Liver (tissue), 10 donors: ENCODE measurements at places on chromosomes 1 and 21. TPM values are rescaled to one million over a fixed set of nuclear protein-coding genes. Genes with fewer than 3 reads are reported as not detected.
A peak's percentile ranks its signal among the peaks of the same experiment; 100 is the strongest.

The NBPF6 gene
- total RNA-seq: not detected

DNA sequence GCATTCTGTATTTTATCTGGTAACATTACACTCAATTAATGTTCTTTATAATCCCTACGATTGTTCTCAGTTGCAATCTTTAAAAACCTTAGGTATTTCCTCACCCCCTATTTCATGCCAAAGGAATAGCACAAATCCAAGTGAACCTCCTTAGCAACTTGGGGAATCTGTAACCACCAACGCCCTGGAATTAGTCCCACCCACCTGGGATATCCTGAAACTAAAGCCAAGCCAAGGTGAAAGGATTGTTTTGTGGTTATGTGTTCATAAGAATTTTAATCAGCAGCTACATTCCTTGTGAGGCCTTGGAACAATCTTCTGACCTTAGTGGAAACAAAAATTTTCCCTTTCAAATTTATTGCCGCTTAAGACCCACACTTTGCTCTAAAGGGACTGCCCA, 908.7 kb downstream of the TTLL7 start:
- no peaks in the 10 kb centered on the region for H3K36me3 ChIP-seq
- H3K27me3 ChIP-seq: no peaks in the 10 kb centered on the region
- H3K27ac ChIP-seq: no peak overlapping the region
- no peak overlapping the region for H3K4me3 ChIP-seq
- H3K4me1 ChIP-seq: no peaks in the 10 kb centered on the region

GRCh38 chr1:28031173-28031572, 57.2 kb downstream of the EYA3 start:
- H3K4me3 ChIP-seq: no peak overlapping the region
- no peak overlapping the region for H3K27ac ChIP-seq
- no peak for DNase-seq
- H3K4me1 ChIP-seq: no peaks in the 10 kb centered on the region
- no peaks in the 10 kb centered on the region for H3K27me3 ChIP-seq

DNA sequence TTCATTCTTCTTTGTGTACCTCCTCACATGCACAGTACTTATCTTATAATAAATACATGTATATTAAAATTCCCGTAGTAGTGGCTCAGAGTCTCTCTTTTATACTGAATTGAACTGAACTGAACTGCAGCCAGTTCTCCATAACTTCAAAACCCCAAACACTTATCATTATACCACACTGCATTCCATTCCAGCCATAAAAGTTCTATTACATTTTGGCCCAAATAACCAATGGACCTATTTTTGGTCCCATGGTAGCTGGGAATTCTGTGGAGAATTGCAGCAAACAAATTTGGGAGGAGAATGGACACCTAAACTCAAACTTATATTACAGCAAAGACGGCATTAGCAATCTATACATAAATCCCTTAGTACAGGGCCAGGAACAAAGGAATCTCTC, 86.6 kb upstream of the C1orf87 start:
- H3K36me3 ChIP-seq: no peaks in the 10 kb centered on the region
- H3K27ac ChIP-seq: no peak overlapping the region

- no peak overlapping the region for H3K27ac ChIP-seq
- DNase-seq: no peak
- H3K4me1 ChIP-seq: peaks cover 42% of the 10 kb centered on the region
- H3K27me3 ChIP-seq: no peaks in the 10 kb centered on the region
- no peak overlapping the region for H3K4me3 ChIP-seq
These were observed 144.7 kb downstream of the NOS1AP start for GRCh38 chr1:162214202-162214601.

The AGT gene
- 1,430 TPM for total RNA-seq

- no peak for DNase-seq
- H3K4me3 ChIP-seq: no peak overlapping the region
- H3K4me1 ChIP-seq: no peaks in the 10 kb centered on the region
- no peaks in the 10 kb centered on the region for H3K36me3 ChIP-seq
- no peaks in the 10 kb centered on the region for H3K27me3 ChIP-seq
These were observed 12.6 kb downstream of the TINAGL1 start for GRCh38 chr1:31588751-31589515.

GRCh38 chr1:6486433-6487011, 4.9 kb downstream of the PLEKHG5 start:
- no peak overlapping the region for H3K27ac ChIP-seq
- peak; percentile 87 for DNase-seq
- H3K27me3 ChIP-seq: no peaks in the 10 kb centered on the region
- H3K36me3 ChIP-seq: no peaks in the 10 kb centered on the region
- no peak overlapping the region for H3K4me3 ChIP-seq

DNA sequence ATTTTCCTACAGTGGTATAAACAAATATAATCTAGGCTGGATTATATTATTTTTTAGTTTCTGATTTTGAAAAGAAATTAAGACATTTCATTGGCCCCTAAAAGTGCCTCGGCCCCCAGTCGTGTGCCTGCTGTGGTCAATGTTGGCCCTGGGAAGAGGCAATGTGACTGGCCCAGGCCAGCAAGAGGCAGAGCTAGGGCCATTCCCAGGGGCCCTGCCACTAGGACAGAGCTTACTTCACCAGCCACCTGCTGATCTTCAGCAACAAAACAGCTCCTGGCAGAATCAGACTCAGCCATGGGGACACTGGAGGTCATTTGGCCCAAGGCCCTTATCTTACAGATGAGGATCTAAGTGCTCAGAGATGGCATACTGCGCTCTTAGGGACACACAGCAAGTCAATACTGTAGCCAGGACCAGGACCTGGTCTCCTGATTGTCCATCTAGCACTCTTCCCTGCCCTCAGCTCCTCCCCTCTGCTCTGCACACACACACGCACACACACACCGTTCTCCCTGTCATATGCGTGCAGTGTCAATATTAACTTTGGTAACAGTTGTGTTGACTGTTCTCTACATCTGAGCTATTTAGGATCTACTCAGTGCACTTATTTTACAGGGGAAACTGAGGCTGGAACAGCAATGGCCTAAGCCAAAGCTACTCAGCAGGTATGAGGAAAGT, 16.6 kb upstream of the KLHDC7A start:
- H3K4me1 ChIP-seq: peaks cover 25% of the 10 kb centered on the region
- no peaks in the 10 kb centered on the region for H3K36me3 ChIP-seq
- H3K4me3 ChIP-seq: no peak overlapping the region
- peak; percentile 51 for DNase-seq
- H3K27ac ChIP-seq: peak overlapping the region; percentile 85
- no peaks in the 10 kb centered on the region for H3K27me3 ChIP-seq

The DYNLT5 gene
- 3.1 TPM for total RNA-seq

GRCh38 chr1:90501281-90501680, 215.8 kb downstream of the BARHL2 start:
- H3K27ac ChIP-seq: no peak overlapping the region
- DNase-seq: no peak
- no peaks in the 10 kb centered on the region for H3K36me3 ChIP-seq
- no peaks in the 10 kb centered on the region for H3K27me3 ChIP-seq
- no peaks in the 10 kb centered on the region for H3K4me1 ChIP-seq
- no peak overlapping the region for H3K4me3 ChIP-seq

DNA sequence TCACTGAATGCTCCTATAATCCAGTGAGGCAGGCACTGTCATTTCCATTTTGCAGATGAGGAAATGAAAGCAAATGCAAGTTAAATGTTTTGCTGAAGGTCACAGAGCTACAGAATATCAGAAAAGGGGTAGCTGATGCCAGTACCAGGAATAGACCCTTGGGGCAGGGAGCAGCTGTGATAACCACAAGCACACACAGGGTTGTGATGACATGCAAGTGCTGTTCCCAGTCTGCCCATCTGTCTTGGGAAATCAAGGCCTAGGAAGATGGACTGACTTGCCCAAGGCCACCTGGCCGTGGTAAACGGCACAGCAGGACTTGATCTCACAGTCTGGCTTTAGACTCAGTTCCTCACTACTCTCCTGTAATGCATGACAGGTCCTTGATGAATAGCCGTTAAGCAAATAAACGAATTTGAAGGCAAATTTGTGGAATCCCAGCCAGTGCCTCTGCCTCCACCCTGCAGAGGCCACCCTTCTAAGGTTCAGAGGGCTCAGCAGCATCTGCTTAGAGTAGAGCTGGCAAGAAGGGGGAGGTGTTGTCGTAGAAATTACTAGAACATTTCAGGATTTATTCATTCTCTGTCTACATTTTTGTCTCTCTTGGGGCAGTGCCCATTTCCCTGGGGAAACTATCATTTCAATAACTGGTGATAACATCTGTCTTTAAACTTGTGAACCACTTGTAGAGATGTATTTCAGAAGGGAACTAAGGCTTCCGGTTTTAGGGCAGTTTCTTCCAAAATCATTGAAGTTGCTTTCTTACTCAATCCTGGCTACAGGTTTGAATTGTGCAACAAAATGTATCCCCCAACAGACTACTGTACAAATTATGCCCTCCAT, 53.2 kb upstream of the MRPS6 start:
- no peak overlapping the region for H3K27ac ChIP-seq
- no peaks in the 10 kb centered on the region for H3K27me3 ChIP-seq
- no peaks in the 10 kb centered on the region for H3K36me3 ChIP-seq
- no peak for DNase-seq
- H3K4me1 ChIP-seq: peaks cover 2% of the 10 kb centered on the region
- no peak overlapping the region for H3K4me3 ChIP-seq

The KIF21B gene
- 1.9 TPM for total RNA-seq

DNA sequence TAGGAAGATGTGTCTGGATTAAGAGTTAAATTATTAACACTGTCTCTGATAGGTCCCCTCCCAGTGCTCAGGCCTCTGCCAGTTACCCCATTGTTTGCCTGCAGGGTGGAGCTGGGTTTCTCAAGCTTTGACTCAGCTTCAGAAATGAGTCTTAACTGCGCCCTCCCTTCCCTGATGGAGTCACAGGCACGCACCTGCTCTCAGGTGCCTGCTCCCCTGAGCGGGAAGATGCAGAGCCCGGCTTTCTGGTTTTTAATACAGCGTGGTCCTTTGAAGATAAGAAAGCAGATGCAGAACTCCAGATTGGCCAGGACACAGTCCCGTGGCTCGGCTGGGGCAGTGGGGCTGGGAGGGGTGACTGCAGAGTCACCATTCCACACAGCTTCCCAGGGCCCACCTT, 3.2 kb upstream of the SPRR4 start:
- no peaks in the 10 kb centered on the region for H3K36me3 ChIP-seq
- H3K4me1 ChIP-seq: no peaks in the 10 kb centered on the region
- no peaks in the 10 kb centered on the region for H3K27me3 ChIP-seq
- DNase-seq: no peak
- H3K4me3 ChIP-seq: no peak overlapping the region

The HCRTR1 gene
- total RNA-seq: not detected
